ENCODE measurements at places on chromosomes 13 and 19.

- DNase-seq = no peak
Observed at GRCh38 chr13:91523116-91523515, 124.7 kb downstream of the GPC5 start.

DNA sequence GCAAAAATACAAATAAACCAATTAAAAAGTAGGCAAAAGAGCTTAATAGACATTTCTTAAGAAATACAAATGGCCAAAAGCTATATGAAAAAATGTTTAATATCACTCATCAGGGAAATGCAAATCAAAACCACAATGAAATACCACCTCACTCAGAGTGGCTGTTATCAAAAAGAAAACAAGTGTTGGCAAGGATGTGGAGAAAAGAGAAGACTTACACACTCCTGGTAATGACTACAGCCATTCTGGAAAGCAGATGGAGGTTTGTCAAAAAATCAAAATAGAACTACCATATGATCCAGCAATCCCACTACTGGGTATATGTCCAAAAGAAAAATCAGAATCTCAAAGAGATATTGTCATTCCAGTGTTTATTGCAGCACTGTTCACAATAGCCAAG is 223.5 kb upstream of the SLC10A2 start:
- DNase-seq = no peak

DNA sequence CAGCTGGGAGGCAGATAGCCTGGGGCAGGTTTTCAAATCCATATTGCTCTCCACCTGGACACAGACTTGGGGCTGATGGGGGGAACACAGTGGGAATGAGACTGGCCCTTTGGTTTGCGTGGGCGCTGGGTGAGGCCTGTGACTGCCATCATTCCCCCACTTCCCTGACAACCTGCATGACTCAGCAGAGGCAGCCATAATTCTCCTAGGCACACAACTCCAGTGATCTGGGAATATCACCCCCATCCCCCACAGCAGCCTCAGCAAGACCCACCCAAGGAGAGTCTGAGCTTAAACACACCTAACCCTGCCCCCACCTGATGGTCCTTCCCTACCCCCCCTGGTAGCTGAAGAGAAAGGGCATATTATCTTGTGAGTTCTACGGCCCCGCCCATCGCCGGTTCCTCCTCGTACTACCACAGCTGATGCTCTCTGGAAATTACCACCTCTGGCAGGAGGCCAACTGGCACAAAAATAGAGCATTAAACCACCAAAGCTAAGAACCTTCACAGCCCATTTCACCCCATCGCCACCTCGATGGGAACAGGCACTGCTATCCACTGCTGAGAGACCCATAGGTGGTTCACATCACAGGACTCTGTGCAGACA is 71.0 kb downstream of the RNF17 start:
- DNase-seq = peak; percentile 3

DNA sequence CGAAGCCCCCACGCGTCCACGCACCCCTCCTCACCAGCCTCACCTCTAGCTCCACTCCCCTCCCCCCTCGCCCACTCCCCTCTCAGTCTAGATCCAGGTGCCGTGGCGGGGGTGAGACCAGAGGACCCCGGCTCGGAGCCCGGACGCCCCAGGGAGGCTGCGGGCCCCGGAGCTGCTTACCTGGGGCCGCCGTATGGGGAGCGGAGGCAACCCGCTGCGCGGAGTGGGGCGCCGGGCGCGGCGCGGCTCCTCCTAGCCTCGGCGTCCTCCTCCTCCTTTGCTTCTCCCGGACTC is 353 bp downstream of the ENOX1 start:
- no peak for DNase-seq
